ENCODE measurements at places on chromosomes 3 and 15.

DNA sequence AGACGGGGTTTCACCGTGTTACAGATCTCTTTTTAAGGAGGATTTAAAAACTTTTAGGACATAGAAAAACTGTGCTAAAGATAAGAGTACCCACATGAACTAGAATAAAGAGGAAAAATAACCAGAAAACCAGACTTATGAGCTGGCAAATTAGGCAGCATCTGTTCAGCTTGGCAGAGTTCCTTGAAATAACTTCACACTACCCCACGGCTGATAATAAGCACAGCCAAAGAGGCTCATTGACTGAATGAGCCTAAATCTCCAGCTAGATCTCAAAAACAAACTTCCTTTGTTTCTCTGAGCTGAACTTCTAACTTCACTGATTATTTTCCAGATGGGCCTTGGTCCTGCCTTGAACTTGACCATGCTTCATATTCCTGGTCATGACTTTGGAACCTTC lies 26.7 kb upstream of the PIK3R4 start:
- no peak for DNase-seq

GRCh38 chr3:147420353-147421183 lies 11.4 kb downstream of the ZIC1 start:
- no peak for DNase-seq

DNA sequence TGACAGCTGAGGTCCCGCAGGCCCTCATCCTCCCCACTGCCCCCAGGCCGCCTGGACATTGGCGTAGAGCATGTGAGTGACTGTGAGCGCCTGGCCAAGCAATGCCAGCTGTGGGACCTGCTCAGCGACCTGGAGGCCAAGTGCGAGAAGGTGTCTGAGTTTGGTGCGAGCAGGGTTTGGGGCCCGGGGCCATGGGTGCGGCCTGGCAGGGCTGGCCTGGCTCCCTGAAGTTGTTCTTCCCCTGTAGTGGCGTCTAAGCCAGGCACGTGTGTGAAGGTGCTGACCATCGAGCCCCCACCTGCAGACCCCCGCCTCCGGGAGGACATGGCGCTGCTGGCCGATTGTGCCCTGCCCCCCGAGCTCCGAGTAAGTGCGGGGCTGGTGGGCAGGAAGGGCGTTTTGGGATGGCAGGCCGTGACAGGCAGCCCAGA lies 4.2 kb downstream of the ABTB1 start:
- DNase-seq, result no peak

GRCh38 chr3:12870942-12871341 lies 29.6 kb upstream of the RPL32 start:
- DNase-seq, result no peak

GRCh38 chr15:68552344-68552743 lies 26.4 kb upstream of the CORO2B start:
- no peak for DNase-seq

GRCh38 chr15:65083262-65083701 lies 6.7 kb downstream of the KBTBD13 start:
- DNase-seq, result no peak

- DNase-seq, result peak; percentile 70
Observed at GRCh38 chr3:15108082-15108545, 9.2 kb upstream of the RBSN start.

DNA sequence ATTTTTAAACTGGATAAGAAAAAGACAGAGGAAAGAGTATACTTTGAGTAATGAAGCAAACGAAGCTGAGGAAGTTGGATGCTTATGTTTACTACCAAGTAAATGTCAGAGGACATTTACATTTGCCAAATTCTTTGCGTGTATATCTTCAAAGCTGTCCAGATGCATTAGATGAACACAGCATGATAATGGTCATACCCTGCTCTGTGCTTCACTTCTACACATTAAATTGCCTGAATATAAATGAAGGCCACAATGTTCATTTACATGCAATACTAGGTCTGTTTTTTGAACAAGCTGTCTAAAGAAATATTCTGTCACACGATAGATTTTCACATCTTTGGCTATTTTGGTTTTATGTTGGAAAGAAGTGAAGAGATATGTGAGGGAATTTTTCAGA lies 405.8 kb upstream of the ADAMTS9 start:
- DNase-seq, result no peak

DNA sequence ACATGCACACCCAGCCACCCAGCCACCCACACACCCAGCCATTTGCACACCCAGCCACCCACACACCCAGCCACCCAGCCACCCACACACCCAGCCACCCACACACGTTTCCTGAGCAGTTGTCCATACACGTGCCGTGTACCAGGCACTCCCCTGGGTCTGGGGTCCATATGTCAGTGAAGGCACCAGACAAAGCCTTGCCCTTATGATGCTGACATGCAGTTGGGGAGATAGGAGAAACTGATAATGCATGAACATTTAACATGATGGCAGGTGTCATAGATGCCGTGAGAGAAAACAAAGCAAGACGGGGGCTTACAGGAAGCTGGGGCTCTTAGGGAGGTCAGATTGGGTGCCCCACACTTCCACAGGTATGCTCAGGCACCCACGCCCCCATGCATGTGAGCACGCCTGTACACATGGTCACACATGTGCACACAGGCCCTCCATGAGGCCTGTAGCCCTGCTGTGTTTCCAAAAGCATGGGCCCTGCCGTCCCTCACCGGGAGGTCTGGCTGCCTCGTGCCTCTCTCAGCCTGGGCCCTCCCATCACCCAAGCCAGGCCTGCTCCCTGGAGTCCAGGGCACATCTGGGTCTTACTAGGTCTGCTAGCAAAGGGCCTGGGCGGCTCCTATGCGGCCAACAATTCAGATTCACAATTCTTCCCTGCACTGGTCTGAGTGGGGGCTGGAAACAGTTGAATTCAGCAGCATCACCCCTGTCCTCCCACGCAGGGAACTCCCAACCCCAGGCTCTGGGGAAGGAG lies 3.6 kb upstream of the DNAJB8 start:
- DNase-seq, result no peak

- no peak for DNase-seq
Observed at GRCh38 chr15:62912282-62912681, 130.3 kb upstream of the TPM1 start.

- no peak for DNase-seq
Observed at GRCh38 chr15:32918547-32918946, 200.7 kb downstream of the GREM1 start.

- no peak for DNase-seq
Observed at GRCh38 chr15:20344601-20345400, 196.8 kb downstream of the GOLGA6L6 start.

- no peak for DNase-seq
Observed at GRCh38 chr3:189369636-189370035, 197.9 kb downstream of the TPRG1 start.

DNA sequence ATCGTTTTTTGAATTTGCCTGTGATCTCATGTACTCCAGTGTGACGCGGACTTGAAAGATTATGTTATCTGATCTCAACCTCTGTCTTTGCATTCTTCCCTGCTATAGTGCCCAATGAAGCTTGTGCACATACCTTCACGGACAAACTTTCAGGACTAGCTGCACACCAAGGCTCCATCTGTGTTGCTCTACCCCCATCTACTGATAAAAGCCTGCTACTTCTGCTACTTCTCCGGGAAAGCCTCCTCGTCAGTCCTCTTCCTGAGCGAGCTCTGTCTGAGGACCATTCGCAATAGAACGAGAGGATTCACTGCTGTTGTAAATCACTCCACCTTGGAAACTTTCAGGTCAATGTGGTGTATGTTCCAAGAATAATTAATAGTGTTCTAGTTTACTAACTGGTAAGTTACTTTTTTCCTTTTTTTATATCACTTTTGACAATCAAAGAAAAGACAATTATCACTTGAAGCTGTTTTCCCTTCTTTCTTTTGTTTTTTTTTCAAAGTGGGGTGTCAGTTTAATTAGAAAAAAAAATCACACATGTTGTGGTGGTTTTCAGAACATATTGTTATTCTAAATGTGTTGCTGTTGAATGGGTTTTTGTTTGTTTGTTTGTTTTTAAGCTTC lies 217.6 kb downstream of the ARRDC4 start:
- DNase-seq, result peak; percentile 46

DNA sequence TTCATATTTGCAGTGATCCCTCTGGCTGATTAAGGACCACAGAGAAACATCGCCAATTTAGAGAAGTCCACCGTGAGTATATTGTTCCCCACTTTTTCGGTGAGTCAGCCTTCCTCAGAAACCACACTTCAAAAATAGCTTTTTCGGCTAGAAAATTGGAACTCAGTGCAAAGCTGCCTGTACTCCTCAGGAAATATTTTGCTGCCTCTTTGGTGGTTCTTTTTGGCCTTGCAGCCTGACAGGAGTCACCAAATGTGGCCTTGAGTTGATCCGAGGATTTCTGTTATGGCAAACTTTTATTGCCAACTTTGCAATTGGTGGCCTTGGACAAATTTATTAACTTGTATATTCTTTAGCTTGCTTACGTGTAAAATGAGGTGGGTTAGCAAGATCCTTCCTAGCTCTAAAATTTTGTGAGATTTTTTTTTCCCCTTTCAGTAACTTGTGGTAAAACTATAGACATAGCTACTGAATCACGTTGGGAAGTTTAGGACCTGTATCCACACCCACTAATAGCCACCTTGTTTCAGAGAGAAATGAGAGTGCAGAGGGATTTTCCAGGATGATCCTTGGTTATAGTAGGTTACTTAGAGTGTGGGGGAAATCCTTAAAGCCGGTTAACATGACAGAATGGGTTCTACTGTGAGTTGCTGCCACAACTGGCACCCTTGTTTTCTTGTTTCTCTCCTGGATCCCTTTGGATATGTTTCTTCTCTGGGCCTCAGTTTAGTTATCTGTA lies 9.9 kb downstream of the ARL6IP5 start:
- DNase-seq, result no peak

- DNase-seq, result no peak
Observed at GRCh38 chr15:93037820-93038705, 50.9 kb downstream of the RGMA start.

- DNase-seq, result no peak
Observed at GRCh38 chr3:168570404-168571155, 474.9 kb upstream of the GOLIM4 start.

GRCh38 chr3:60913474-60913873 lies 337.8 kb downstream of the FHIT start:
- no peak for DNase-seq

DNA sequence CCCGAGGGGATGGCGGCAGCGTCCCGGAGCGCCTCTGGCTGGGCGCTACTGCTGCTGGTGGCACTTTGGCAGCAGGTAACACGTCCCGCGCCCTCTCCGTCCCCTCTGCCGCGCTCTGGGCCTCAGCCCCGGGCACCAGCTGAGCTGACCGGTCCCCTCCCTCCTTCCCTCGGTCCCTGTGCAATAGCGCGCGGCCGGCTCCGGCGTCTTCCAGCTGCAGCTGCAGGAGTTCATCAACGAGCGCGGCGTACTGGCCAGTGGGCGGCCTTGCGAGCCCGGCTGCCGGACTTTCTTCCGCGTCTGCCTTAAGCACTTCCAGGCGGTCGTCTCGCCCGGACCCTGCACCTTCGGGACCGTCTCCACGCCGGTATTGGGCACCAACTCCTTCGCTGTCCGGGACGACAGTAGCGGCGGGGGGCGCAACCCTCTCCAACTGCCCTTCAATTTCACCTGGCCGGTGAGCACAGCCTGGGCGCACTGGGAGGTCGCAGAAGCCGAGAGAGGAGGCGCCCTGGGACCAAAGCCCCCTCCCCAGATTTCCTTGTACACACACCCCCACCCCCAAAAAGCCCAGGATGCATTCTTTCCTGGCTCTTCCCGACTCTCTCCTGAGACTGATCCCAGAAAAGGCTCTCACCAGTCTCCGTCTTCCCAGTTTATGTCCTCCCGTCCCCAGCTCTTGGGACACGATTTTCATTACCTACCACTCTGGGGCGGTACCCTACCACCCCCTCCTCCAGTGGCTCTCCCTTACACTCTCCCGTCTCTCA lies 705 bp downstream of the DLL4 start:
- no peak for DNase-seq

- DNase-seq, result no peak
Observed at GRCh38 chr15:88805031-88805780, 2.0 kb downstream of the ACAN start.

DNA sequence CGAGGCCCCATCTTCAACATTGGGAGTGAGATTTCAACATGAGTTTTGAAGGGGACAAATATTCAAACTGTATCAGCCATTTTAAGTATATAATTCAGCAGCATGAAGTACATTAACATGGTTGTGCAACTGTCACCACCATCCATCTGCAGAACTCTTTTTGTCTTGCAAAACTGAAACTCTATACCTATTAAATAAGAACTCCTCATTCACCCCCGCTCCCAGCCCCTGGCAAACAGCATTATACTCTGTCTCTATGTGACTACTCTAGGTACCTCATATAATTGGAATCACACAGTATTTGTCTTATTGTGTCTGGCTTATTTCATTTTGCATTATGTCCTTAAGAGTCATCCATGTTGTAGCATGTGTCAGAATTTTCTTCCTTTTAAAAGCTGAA lies 110.1 kb downstream of the MAP2K5 start:
- DNase-seq, result no peak

GRCh38 chr3:150110097-150110496 lies 139.4 kb upstream of the PFN2 start:
- no peak for DNase-seq

DNA sequence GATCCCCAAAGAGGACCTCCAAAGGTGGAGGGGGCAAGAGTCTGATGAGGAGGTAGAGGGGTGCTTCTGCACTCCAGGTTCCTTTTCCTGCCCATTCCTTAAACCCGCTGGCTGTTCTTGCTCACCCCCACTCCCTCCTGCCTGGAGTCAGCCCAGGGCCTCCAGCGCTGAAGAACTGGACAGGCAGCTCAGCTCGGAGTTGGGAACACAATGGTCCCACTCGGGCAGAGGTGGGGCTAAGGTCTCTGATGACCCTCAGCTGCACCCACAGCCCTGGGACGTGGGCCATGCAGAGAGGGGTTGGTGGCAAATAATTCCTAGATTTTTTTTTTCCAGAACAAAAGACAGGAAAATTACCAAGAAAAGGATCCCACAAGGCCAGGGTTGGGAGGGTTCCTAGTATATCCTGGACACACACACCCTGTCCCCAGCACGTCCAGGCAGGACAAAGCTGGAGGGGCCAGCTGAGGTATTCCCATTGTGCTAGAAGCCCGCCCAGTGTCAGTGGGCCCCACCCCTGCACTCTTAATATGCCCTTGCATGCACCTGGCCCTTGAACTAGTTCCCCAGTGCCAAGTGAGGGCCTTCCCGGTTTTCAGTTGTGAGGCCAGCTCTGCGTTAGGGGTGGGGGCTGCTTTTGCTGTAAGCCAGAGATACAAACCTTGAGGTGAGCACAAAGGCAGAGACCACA lies 22.1 kb upstream of the IP6K2 start:
- no peak for DNase-seq

GRCh38 chr15:36584511-36584910 lies 5.1 kb downstream of the CDIN1 start:
- DNase-seq, result no peak

GRCh38 chr15:94532226-94532625 lies 300.9 kb downstream of the MCTP2 start:
- no peak for DNase-seq

GRCh38 chr3:109702976-109703375 lies 365.6 kb upstream of the DPPA4 start:
- DNase-seq, result no peak

GRCh38 chr3:8937064-8938020 lies 25.9 kb downstream of the RAD18 start:
- no peak for DNase-seq

- DNase-seq, result no peak
Observed at GRCh38 chr15:98859149-98859548, 148.4 kb downstream of the PGPEP1L start.

All from amygdala (tissue), 56 donors.